ENCODE measurements at places on chromosomes 2 and 18. TPM values are rescaled to one million over a fixed set of nuclear protein-coding genes. Genes with fewer than 3 reads are reported as not detected.

The MYCN gene
- total RNA-seq = 5.8 TPM

The RASGRP3 gene
- total RNA-seq = 6.5 TPM

The RPIA gene
- total RNA-seq = 25.4 TPM

DNA sequence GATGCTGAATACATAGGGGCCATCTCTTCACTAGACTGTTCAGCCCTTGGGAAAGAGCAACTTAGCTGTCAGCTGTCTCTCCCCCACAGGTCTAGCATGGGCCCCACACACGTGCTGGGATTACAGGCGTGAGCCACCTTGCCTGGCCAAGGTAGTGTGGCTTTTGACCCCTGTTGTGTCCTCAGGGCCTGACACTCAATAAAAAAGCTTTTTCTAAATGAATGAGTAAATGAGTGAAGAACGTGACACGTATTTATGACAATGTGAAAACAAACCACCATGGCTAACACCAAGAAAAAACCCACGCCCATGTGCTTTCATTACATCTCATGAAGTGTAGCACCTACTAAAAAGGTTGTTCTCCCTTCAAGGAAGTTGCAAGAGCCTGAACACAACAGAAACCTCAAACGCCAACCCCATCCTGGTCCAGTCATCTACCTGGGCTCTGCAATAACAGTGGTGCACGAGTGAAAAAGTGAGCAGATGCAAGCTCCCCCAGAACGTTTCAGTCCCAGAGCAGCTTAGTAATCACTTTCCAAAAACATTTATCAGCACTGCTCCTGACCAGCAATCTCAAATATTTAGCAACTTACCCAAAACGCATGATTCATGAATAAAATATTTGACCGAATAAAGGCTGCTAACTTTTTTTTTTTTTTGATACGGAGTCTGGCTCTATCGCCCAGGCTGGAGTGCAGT is 3.4 kb downstream of the WDFY1 start:
- H3K27ac ChIP-seq = no peak overlapping the region
- peaks cover 11% of the 10 kb centered on the region for H3K4me1 ChIP-seq
- no peaks in the 10 kb centered on the region for H3K36me3 ChIP-seq
- no peak overlapping the region for H3K4me3 ChIP-seq

DNA sequence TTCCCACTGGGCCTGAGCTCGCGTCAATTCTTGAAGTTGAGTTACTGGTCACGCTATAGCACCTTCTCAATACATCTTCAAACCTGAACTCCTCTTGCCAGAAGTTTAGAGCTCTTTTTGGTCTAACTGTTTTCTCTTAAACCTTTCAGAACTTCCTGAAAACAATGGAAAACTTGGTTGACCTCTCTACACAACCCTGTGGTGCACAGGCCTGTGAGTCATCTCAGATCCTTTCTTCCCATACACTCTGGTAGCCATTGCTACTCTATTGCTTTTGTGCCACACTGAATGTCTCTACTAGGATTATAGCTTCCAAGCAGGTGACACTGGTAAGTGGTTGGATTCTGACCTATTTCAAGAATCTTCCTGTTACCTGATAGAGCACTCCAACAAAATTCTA is 321.5 kb upstream of the FSIP2 start:
- no peak overlapping the region for H3K4me3 ChIP-seq
- H3K27me3 ChIP-seq = no peaks in the 10 kb centered on the region
- H3K4me1 ChIP-seq = no peaks in the 10 kb centered on the region
- H3K36me3 ChIP-seq = no peaks in the 10 kb centered on the region
- H3K27ac ChIP-seq = no peak overlapping the region
- no peak for DNase-seq

GRCh38 chr2:12396699-12397098 is 320.0 kb upstream of the TRIB2 start:
- no peak overlapping the region for H3K4me3 ChIP-seq
- no peaks in the 10 kb centered on the region for H3K27me3 ChIP-seq
- no peaks in the 10 kb centered on the region for H3K4me1 ChIP-seq
- no peak for DNase-seq
- no peaks in the 10 kb centered on the region for H3K36me3 ChIP-seq

DNA sequence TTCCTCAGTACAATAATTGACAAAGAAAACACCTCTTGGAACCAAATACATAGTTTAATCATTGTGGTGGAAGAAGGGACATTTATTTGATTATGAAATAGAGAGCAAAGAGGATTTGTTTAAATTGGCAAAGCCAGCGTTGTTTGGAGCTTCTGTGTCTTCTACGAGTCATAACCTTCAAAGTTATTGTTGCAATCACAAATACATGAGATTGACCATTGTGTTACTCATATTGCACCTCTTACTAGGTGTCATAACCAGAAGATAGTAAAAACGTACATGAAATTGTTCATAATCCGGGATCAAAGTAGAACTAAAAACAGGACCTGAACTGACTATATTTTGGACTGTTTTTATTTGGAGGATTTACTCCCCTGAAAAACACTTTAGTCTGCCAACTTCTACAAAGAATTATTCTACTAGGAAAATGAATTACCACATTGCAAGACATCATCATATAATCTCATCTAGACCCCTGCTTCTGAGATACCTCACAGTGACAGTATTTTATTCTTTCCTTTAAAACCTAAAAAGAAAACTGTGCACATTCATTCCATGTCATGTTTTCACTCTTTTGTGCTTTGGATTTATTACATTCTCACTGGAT is 151.7 kb upstream of the KLF7 start:
- H3K27me3 ChIP-seq = peaks cover 2% of the 10 kb centered on the region
- H3K4me3 ChIP-seq = no peak overlapping the region
- no peaks in the 10 kb centered on the region for H3K36me3 ChIP-seq
- DNase-seq = no peak

DNA sequence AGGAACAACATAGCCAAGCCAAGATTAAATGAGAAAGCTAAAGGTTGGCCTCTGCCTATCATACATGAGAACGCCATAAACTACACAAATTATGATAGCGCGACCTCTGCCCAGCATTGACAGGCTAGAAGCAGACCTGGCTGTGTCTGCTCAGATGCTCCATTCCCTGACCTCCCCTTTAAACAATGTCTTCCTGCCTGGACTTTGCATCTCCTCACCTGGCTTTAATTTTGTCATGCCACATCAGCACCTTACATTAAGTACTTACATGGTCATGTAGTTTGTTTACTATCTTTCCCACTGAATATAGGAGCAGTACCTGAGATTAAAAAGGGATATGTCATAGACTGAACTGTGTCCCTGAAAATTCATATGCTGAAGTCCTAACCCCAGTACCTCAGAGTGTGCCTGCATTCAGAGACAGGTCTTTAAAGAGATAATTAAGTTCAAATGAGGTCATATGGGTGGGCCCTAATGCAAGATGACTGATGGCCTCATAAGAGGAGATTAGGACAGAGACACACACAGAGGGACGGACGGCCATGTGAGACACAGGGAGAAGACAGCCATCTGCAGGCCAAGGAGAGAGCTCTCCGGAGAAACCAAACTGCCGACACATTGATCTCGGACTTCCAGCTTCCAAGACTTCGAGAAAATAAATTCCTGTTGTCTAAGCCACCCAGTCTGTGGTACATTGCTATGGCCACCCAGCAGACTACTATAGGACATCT is 103.7 kb downstream of the BIN1 start:
- H3K36me3 ChIP-seq = no peaks in the 10 kb centered on the region
- H3K4me3 ChIP-seq = no peak overlapping the region
- no peak for DNase-seq
- H3K27ac ChIP-seq = no peak overlapping the region
- no peaks in the 10 kb centered on the region for H3K4me1 ChIP-seq
- no peaks in the 10 kb centered on the region for H3K27me3 ChIP-seq

DNA sequence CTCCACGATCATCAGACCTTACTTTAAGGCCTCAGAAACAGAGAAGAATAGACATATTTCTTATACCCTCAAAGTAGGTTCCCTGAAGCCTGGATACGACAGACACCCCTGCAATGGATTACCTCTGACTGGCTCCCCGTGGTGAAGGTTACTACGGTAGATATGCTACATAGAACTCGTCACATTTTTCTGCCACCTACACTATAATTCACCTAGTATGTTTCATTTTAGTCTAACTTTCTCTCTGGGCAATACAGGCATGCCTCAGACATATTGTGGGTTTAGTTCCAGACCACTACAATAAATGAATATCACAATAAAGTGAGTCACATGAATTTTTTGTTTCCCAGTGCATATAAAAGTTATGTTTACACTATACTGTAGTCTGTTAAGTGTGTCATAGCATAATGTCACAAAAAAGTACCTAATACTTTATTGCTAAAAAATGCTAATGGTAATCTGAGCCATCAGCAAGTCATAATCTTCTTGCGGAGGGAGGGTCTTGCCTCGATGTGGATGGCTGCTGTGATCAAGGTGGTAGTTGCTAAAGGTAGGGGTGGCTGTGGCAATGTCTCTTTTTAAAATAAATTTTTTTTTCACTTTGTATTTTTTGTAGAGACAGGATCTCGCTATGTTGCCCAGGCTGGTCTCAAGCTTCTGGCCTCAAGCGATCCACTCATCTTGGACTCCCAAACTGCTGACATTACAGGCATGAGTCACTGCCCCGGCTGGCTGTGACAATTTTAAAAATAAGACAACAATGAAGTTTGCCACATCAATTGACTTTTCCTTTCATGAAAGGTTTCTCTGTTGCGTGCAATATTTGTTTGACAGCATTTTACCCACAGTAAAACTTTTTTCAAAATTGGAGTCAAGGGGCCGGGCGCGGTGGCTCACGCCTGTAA is 64.6 kb downstream of the TGIF1 start:
- no peak for DNase-seq
- no peaks in the 10 kb centered on the region for H3K36me3 ChIP-seq
- H3K4me3 ChIP-seq = no peak overlapping the region

DNA sequence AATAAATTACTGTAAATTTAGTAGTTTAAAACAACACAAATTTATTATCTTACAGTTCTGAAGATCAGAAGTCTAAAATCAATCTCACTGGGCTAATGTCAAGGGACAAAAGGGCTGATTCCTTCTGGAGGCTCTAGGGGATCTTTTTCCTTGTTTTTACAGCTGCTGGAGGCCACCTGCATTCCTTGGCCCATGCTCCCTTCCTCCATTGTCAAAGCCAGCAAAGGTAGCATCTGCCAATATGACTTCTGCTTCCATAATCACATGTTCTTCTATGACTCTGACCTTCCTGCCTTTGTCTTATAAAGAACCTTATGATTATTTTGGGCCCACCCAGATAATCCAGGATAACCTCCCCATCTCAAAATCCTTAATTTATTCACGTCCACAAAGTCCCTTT is 46.0 kb upstream of the FAM136A start:
- DNase-seq = no peak
- no peak overlapping the region for H3K4me3 ChIP-seq
- H3K27ac ChIP-seq = no peak overlapping the region
- no peaks in the 10 kb centered on the region for H3K36me3 ChIP-seq
